ENCODE measurements at places on chromosomes 1 and 21.
A peak's percentile ranks its signal among the peaks of the same experiment; 100 is the strongest.

- DNase-seq, result peak; percentile 53
Observed at GRCh38 chr1:17877896-17878295, 122.8 kb downstream of the ACTL8 start.

- DNase-seq, result no peak
Observed at GRCh38 chr1:11654137-11654938, at the start of the genes FBXO2 and FBXO44. Gene FBXO2, minus strand, starts transcription at chr1:11654429. Its CDS starts 89 bp downstream, at chr1:11654340. Gene FBXO44, plus strand, starts transcription at chr1:11654877. Its CDS starts 959 bp downstream, at chr1:11655836.

- peak; percentile 45 for DNase-seq
Observed at GRCh38 chr1:229452956-229453801, 19.3 kb upstream of the ACTA1 start.

DNA sequence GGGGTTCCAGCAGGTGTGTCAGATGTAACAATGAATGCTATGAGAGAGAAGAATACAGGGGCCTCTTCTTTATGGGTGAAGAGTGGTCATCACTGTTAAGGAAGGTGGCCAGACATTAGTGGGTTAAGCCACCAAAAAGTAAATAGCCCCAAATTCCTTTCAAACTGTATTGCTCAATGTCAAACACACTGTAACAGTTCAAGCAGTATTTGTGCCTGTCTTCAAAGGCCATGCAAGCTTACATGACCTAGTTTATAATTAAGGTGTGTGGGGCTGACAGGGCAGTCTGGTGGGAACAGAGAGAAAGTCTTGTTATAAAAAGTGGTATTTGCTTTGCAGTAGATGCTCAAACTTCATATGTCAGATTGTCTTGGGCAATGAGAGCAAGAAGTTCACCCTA is 18.5 kb downstream of the CHIT1 start:
- no peak for DNase-seq

DNA sequence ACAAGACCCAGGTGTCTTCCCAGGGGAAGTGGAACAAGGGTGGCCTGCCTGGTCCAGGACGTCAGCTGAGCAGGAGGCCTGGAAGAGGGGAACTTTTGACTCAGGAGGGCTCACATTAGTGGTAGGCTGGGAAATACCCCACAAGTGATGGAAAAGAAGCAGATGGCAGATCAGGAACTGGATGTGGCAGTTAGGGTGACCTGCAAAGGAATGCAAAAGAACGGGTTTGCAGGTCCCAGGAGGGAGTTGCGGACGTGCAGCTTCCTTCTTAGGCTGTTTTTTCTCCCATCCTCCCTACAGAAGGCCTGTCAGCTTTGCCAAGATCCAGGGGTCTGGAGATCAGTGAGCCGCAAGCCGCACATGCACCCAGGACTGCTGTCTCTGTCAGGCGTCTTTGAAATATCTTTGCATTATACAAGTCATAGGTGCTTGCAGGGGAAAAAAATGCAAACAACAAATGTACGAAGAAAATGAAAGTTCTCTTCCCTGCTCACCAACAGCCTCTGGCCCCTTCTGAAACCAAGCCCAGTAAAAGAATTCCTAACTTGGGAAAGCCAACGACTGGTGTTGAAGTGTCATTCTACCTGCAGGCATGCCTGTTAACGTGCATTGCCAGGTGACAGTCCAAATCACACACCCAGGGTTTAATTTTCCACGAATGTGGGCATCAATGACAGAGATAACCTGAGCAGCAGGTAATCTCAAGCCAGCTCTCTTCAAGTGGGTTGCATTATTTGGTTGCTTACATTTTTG is 34.4 kb downstream of the NENF start:
- no peak for DNase-seq

GRCh38 chr1:226428791-226429461 is 21.0 kb upstream of the PARP1 start:
- DNase-seq, result no peak

GRCh38 chr1:90834354-90834885 is 117.3 kb upstream of the BARHL2 start:
- no peak for DNase-seq

Measured in myocyte (in vitro differentiated cells).